Right kidney (tissue), 9 donors: ENCODE measurements at places on chromosomes 4 and X.

DNA sequence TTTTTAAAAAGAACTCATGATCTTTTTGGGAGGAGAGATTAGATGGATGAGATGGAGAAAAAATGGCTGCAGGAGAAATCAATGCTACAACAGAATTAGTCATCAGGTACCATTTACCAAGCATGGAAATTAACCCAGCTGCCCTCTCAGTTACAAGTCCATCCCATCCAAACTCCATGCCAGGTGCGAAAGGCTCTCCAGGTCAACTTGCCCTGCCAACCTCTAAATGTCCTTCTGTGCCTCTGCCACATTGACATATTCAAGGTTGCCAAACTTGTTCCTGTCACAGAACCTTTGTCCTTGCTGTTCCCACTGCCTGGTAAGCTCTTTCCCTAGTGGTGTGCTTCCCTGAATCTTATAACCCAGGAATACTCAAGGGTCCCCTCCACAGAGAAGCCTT lies 7.2 kb downstream of the SPATA18 start:
- no peak for DNase-seq

DNA sequence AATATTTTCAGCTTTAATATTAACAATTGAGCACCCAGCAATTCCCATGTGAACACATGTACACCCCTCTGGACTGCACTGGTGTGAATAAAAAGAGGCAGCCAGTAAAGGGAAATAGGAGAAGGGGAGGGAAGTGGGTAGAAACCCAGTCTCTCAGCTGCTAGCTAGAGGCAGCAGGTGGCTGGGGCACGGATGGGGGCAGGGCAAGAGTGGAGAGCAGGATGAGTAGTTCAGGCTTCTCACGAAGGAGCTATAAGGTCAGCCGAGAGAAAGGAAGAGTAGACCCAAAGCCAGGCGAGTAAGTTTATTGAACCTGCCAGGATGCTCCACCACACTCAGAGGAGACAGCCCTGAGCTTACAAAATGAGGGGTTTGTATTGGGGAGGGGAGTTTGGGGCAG lies 184.8 kb upstream of the MTMR8 start:
- DNase-seq: no peak

- DNase-seq: no peak
Measured at GRCh38 chr4:67049446-67049845, 495.9 kb downstream of the CENPC start.

DNA sequence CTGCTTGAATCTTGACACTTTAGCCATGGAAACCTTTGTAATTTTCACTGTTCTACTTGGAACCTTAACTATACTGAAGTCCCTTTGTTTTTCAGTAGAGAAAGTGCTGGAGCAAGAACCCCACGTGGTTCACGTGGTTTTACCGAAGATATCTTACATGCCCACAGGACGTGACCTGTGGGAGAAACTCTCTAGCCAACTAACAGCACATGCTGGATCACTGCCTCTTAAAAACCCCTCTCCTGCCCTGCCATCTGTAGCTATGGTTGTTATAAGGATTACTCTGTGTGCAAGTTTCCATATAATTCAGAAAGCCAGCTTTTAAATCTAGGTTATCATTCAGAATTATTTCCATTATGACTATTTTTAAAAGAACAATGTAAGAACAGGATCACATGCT lies 30.2 kb downstream of the SPANXD start:
- DNase-seq: no peak

GRCh38 chr4:106898621-106899230 lies 137.4 kb downstream of the DKK2 start:
- DNase-seq: no peak

DNA sequence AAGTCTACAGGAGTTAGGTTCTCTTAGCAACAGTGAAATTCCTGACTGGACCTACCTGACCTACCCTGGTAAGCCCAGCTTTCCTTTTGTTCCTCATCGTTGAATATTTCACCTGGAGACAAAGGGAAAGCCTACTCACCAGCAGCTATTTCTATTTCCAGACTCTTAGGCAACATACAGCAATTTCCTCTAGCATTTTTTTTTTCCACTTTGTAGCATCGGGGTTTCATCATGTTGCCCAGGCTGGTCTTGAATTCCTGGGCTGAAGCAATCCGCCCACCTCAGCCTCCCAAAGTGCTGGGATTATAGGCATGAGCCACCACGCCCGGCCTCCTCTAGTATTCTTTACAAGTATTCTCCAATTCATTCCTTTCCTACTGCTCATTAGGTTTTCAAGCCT lies 6.8 kb upstream of the S100G start:
- no peak for DNase-seq

- DNase-seq: no peak
Measured at GRCh38 chr4:74823194-74823593, 28.9 kb upstream of the BTC start.

GRCh38 chr4:45876235-45876890 lies 247.5 kb downstream of the GABRG1 start:
- no peak for DNase-seq

DNA sequence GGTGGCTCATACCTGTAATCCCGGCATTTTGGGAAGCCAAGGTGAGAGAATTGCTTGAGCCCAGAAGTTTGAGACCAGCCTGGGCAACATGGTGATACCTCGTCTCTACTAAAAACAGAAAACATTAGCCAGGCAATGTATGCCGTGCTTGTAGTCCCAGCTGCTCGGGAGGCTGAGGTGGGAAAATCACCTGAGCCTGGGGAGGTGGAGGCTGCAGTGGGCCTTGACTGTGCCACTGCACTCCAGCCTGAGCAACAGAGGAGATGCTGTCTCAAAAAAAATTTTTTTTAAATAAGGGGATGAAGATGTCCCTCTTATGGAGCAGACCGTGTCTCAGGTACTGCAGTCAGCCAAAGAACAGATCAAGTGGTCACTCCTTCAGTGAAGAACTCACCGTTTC lies 13.5 kb downstream of the CTAG1B start:
- no peak for DNase-seq

DNA sequence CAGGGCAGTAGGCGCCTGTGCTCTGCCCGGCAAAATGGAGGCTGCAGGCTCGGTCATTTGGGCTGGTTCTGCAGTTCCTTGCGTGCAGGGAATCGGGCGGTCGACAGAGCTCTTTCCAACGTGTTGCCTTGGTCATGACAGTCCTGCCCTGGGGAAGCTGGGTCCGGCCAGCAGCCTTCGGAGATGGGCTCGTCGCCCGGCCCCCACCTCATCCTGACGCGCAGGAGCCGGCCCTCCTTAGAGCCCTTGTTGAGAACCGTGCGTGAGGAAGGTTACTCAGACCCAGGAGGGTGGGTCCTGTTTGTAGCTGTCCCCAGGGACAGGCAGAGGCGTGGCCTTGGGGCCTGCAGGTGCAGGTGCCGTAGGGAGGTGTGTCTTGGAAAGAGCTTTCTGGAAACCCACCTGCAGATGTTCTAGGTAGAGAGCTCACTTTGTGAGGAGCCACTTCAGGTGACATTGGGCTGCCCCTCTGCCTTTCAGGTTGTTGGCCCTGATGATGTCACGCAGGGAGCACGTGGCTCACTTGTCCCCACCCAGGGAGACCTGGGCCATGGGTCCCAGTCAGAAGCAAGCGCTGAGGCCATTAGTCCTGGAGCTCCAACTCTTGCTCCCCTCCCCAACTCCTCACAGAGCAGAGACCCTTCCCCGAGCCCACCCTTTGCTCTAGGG lies 15.2 kb upstream of the HGFAC start:
- no peak for DNase-seq

GRCh38 chrX:155643240-155643639 lies 30.5 kb upstream of the TMLHE start:
- no peak for DNase-seq

DNA sequence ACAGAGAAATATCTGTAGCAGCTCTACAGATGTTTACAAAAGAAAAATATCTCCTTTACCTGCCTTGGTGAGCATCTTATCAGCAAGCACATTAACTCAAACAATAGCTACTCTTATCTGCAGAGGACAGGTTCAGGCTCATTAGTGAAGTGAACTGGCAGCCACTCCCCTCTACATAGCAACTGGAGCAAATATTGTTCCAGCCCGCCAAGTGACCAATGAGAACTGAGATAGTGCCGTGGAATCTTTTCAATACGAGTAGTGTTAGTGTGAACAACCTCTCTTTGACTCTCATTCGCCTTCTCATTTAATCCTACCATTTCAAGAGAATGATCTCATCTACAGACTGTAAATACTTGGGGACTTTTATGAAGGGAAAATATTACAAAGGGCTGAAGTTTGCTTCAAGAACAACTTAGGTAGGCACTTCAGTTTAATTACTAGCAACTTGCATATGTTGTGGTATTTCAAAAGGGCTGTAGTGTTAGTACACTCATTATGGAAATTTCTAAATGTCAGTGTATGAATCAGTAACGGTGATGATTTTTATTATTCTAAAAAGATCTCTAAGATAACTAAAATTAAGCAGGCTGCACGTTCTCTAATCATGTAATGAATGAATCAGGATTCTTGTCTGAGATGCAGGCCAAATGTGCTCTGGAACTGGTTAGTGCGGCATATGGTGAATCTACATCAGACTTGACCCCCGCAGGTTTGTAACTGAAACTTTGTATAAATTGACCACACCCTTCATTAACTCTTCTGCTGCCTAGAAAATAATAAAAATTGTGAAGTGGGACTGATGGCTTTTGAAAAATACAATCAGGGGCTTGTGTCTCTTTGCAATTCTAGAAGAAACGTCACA lies 72.4 kb downstream of the PALLD start:
- no peak for DNase-seq

DNA sequence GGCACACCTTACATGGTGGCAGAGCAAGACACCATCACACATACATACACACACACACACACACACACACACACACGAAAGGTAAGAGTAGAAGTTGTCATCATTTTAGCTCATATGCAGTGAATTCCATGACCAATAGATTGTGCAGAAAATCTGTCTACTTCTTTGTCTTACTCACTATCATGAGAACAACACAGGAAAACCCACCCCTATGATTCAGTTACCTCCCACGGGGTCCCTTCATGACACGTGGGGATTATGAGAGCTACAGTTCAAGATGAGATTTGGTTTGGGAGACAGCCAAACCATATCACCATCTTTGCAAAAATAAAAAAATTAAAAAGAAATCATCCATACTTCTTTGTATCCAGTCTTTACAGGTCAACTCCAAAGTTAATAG lies 221.1 kb downstream of the BMPR1B start:
- no peak for DNase-seq

DNA sequence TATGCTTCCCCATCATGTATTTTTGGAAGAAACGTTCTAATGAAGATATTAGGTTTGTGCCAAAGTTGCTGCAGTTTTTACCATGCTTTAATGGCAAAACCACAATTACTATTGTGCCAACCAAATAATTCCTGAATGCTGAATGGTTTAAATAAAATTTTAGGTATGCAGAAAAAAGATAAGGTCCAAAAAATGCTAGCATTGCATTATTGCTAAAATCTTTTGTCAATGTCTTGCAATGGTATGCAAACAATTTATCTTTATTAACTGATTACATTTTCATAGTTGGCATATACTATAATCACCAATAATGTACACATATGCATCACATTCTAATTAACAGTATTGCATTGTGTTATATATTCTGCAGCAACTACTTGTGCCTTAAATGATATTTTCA lies 1657.4 kb upstream of the IGFBP7 start:
- DNase-seq: no peak

DNA sequence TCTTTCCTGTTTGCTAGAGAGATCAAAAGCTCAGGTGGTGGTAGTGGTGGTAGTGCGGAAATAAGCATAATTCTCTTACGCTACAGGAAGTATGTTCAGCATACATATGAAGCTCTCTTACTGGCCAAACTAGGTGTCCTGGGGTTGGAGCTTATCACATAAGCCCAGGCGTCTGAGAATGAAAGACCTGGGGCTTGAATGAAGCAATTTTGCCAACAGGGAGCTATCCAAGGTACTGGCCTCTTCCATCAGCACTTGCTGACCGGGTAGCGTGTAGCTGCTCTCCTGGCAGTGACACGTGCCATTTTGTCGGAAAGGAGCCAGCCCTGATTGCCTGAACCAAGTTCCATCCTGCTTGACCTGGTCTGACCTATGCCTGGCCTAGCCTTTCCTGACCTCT lies 65.9 kb upstream of the HPF1 start:
- DNase-seq: peak; percentile 27

DNA sequence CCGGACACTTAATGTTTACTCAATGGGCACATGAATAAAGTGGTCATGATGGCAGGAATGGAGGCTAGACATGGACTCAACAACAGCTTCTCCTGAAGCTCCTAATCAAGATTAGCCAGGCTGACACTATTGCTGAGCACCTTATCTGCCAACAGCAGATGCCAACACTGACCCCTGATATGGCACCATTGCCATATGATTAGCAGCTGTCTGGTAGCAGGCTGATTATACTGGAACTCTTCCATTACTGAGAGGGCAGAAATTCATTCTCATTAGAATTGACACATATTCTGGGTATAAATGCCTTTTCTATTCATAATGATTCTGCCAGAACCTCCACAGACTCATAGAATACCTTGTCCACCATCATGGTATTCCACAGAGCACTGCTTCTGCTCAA lies 18.4 kb upstream of the AFF1 start:
- no peak for DNase-seq

DNA sequence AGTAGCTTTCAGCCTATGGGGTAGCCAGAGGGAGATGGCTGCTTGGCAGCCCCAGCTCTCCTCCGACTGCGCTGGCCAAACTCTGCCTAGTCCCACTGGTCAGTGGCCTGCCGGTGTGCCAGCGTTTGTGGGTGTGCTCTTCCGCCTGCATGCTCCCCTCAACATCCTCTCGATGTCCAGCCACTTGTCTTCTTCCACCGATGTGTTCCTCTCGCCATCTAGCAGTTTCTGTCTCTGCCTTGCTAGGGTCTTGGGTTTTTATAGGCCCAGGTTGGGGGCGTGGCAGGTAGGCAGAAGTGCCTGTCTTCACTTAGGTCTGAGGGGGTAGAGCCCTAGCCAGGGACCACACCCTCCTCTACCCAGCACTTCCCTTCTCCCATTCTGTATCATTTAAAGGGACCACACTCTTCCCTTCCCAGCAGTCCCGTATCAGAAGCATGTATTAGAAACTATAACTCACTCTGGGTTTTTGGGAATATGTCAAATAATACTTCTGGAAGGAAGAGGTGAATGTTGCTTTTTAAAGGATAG lies 124.4 kb downstream of the KDM6A start:
- no peak for DNase-seq

DNA sequence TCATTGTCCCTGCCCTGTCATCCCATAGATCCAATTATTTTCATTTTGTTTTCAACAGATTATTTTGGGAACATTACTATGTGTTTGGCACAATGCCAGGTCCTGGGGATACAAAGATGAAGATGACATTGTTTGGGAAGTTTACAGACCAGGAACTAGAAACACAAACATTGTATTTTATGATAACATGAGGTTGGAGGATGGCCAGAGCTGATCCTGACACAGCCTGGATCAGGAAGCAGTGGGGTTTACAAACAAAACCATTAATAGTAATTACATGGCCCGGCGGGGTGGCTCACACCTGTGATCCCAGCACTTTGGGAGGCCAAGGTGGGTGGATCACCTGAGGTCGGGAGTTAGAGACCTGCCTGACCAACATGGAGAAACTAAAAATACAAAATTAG lies 29.9 kb downstream of the CLRN2 start:
- DNase-seq: no peak

GRCh38 chrX:41086627-41086932 lies 1.3 kb downstream of the USP9X start:
- no peak for DNase-seq
